Skin of body (tissue), 3 donors: ENCODE measurements at places on chromosomes 3 and 15. TPM values are rescaled to one million over a fixed set of nuclear protein-coding genes. Genes with fewer than 3 reads are reported as not detected.

GOLGA8S gene
- 0.10 TPM for total RNA-seq

PLSCR2 gene
- total RNA-seq = not detected

- DNase-seq = no peak
These were observed 37.6 kb downstream of the C2CD4A start for GRCh38 chr15:62104401-62104800.

DNA sequence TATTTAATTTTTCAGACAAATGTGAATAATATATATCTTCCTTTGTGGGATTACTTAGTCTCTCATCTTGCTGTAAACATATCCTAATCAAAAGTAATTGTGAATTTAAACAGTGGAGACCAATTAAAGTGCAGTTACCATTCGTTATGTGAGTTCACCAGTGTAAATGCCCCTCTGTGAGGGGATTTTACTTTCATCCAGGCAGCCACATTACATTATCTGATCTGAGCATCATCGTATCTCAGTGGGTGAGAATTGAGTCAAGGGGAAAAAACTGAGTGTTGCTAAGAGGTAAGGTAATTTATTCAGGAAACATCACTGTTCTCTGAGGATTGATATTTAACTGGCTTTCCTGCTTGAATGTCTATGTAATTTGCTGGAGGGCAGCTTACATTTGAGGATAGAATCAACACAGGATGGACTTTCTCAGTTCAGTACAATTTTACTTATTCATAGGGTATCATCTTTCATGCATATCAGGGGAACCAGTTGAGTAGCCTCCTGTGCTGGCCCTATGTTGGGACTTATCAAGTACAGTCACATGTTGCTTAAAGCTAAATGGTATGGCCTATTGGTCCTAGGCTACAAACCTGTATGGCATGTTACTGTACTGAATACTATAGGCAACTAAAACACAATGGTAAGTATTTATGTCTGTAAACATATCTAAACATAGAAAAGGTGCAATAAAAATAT lies 219.7 kb downstream of the CD47 start:
- no peak for DNase-seq

DNA sequence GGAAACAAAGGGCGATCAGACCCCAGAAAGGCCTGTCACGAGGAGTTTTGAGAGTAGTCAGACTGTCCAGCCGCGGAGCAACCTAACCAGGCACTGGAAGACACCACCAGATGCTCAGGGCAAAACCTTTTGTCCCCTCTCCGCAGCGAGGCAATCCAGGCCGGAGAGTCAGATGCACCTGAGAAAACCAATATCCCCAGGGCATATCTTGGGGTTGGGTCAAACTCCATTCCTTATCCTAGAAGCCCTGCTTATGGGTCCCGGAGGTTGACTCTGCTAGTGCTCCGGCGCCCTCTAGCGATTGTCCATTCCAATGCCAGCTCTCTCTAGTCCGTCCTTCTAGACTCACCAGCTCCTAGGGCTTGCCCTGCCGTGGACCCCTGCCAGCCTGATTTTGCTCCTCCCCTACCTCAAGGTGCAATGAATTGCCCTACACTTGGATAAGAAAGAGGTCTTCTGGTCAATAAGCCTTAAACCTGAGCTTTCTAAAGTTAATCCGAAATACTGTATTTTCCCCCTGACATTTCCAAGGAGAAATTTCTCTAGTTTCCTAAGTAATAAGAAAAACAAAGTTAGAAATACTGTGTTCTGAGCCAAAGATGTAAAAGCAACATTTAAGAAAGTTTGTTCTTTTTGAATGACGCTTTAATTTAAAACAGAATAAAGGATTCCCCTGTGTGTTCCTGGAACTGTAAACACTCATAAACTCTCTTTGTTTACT lies 5.5 kb downstream of the CPNE4 start:
- peak; percentile 48 for DNase-seq

DNA sequence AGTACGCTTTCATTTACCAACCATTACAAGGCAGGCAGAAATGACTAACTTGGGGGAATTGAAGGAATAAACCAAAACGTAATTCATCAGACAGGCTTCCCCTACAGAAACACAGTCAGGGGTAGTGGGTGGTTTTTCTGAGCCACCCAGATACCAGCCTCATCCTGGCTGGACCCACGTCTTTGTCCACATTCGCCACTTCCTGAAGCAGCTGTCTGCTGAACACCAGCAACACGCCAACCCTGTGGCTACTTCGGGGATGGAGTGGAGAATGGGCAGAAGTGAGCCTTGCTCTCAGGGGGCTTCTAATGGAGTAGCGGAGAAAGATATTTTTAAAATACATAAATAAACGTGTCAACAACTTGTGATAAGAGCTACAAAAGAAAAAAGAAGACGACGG lies 40.1 kb downstream of the SYNM start:
- DNase-seq = no peak

DAZL gene
- not detected for total RNA-seq

MOBP gene
- total RNA-seq = 0.10 TPM

DNA sequence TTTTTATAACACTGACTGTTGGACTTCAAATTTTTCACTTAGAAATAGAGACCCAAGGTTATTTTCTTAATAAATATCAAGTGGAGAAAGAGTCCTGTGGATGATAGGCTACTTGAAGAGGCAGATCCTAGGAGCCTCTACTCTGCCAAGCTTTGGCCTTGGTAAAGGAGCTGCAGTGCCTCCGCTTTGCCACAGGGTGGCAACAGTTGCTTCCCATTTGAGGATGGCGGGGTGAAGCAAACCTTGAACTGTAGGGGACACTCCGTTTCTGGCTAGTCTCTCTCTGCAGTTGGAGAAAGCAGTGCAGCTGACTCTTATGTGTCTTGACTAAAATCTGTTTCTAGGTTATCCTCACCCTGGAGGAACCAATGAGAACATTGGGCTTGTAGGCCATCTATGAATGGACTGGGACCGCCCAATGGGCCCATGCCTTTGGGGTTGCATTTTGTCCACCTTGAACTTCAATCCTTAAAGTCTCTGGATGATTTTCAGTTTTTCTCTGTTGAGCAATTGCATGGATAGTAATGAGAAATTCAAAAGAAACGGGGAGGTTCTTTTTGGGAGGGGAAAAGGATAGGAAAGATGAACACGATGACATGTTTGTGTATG lies 9.8 kb downstream of the SCG5 start:
- DNase-seq = no peak

- DNase-seq = no peak
These were observed 63.4 kb downstream of the USP13 start for GRCh38 chr3:179716226-179716625.

- DNase-seq = no peak
These were observed 10.3 kb upstream of the CDV3 start for GRCh38 chr3:133563186-133563591.

NOX5 gene
- 0.39 TPM for total RNA-seq

- no peak for DNase-seq
These were observed 585.6 kb downstream of the TBL1XR1 start for GRCh38 chr3:176611703-176612102.

- DNase-seq = no peak
These were observed 34.5 kb downstream of the TIGIT start for GRCh38 chr3:114328345-114328744.

DNA sequence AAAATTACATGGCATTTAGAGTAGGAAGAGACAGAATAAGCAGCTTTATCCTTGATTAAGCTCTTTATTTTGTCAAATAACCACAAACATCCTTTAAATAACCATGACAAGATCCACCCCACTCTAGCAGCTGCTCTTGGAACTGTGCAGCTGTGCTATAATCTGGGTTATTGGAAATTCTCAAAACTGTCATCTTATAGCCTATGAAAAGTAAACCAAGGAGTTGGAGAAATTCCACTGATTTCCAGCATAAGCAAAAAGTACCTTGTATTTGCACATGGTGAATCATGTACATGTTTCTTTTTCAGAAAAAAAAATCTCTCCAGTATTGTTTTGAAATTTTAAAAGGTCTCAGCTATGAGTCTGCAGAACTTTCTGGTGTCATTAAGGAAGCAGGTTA lies 88.8 kb upstream of the ABI3BP start:
- no peak for DNase-seq

DNA sequence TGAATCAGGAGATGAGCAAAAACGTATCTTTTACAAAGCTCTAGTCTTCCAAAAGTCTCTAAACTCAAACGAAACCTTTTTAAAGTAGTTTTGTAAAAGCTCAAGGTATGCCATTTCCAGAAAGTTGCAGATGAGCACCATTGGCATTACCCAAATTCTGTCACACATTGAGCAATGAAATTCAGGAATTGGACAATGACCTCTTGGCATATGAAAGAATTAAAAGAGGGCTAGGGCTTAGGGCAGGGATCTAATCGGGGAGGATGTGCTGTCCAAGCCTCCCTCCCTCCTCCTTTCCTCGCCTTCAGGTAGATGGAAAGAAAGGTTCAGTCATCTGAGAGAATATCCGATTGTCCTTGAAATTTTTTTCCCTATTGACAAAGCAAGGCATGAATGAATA lies 133.1 kb upstream of the CPNE4 start:
- DNase-seq = no peak

CHRFAM7A gene
- 1.4 TPM for total RNA-seq

DNA sequence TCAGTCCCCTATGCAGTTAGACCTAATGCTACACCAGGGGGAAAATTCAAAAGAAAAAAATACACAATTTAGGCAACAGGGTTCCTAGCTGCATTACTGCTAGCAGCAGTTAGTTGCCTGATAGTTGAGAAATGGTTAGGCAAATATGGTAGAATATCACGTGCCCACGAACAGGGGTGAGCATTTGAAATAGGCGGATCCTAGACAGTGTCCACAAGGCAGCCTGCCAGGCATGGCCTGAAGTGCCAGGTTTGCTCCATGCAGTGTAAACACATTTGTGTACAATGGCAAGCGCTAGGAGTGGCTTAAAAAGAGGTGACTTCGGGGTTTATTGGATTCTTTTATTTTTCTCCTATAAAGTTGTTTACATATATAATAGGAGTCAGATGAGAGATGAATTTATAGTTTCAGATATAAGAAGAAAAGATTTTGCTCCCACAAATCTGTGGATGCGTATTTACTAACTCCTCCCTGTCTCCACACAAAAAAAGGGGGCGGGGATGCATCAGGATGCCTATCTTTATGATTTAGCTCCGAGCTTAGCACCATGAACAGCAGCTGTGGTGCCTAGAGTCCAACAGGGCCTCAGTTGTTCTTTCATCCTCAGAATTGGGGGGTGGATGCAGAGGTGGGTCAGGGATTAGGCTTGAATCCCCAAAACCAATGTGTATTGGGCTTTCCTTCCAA lies 3.9 kb upstream of the TGM4 start:
- no peak for DNase-seq

SLC28A2 gene
- not detected for total RNA-seq

MUSTN1 gene
- 9.6 TPM for total RNA-seq

CBLB gene
- 41.3 TPM for total RNA-seq

CPN2 gene
- total RNA-seq = 0.10 TPM
